Left colon (tissue), 2 donors: ENCODE measurements at places on chromosomes 2 and 18. TPM values are rescaled to one million over a fixed set of nuclear protein-coding genes. Genes with fewer than 3 reads are reported as not detected.

Gene TBC1D8
- 16.1 TPM for total RNA-seq

Gene MCEE
- total RNA-seq = 23.6 TPM

Gene GALR1
- total RNA-seq = 0.46 TPM

Gene ALPG
- total RNA-seq = 0.56 TPM

Gene MFSD2B
- not detected for total RNA-seq

DNA sequence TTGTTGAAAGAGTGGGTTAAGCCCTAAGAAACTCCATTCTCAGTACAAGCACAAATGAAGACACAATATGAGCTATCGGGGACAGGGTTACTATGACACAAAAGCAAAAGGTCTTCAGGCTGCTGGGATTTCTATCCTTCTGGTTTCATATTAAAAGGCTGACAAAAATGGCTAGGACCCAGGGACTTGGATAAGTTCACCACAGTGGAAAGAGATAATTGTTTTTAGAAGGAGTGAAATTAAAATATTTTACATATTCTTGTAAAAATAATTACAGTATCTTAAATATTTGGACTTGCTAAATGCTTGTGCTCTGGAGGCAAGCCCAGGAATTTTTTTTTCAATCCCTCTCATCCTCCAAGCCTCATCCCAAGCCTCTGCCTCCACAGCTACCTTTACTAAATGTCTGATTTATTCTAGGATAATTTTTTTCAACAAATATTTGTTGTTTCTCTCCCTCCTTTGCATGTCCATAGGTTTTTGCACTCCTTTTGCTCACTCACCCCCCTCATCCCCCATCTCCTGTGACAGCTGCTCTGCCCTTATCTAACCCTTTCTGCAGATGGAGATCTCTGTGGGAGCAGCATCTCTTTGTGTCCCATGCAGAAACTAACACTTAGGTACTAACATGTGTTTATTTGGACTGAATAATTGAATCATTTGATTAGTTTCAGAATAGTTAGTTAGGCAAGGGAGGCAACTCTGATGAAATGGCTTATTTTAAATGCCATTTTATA lies 47.8 kb upstream of the NABP1 start:
- no peak for DNase-seq

GRCh38 chr18:56678836-56679565 lies 27.8 kb downstream of the WDR7 start:
- no peak for DNase-seq

GRCh38 chr2:233919938-233920337 lies 2.8 kb downstream of the TRPM8 start:
- DNase-seq = no peak

- DNase-seq = no peak
Measured at GRCh38 chr2:197054437-197054836, 127.9 kb upstream of the PGAP1 start.

DNA sequence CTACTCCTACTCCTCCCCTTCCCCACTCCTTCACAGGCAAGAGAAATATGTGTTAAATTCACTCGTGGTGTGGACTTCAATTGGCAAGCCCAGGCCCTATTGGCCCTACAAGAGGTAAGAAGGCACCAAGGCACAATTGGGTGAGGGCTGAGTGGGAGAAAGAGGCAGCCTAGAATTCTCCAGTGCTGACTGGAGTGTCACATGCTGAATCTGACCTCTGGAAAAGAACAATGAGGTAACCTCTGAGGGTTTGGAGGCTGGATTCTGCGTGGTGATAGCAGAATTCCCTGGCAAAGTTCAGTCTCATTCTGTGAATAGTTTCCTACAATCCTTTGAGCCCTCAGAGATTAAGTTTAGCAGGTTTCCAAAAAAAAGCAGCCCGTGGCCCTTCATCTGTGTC lies 6.9 kb downstream of the CENPA start:
- DNase-seq = no peak

DNA sequence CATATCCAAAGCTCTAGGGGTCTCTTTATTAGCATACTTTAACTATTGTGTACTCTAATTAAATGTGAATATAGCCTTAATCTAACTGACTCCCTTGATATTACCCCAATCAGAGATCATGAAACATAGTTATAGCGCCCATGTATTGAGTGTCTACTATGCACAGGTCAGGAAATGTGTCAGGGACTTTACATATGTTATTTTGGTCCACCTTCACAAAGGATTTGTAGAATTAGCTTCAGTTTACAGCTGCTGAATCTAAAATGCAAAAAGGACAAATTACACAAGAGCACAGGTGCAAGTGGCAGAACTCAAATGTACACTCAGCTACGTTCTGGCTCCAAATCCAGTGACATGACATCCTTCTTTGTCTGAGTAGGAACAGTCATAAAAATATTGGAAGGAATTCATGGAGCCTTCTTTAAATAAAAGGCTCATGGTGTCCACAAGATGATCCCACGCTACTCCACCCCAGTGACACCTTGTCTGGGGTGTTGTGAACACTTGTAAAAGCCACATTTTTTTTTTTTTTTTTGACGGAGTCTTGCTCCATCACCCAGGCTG lies 38.7 kb upstream of the ATL2 start:
- DNase-seq = no peak

DNA sequence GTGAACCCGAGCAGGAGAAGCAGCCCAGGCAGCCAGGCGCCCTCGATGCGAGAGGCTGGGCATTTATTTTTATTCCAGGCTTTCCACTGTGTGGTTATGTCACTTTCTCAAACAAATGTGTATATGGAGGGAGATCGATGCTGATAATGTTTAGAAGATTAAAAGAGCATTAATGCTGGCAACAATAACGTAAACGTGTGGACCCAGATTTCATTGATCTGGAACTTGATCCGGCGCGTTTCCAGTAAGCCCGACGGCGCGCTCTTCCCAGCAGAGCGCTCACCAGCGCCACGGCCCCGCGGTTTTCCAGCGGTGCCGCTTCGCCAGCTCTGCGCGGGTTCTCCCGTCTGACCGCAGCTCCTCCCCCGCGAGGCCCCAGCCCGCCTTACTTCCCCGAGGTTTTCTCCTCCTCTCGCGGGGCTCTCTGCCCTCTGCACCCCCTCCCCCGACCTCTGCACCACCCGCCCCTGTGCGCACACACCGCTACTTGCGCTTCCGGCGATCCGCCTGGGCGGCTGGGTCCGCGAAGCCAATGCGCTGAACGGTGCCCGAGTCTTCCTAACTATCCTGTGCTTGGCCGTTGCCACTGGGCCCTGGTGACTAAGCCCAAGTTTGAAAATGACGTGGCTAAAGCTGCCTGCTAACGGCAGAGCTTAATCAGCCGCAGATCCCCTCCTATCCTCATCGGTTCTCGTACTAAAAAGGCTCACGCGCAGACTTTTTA lies 6.1 kb downstream of the ONECUT2 start:
- DNase-seq = no peak
